Astrocyte of the cerebellum (primary cell): ENCODE measurements at places on chromosomes 13 and 19.

DNA sequence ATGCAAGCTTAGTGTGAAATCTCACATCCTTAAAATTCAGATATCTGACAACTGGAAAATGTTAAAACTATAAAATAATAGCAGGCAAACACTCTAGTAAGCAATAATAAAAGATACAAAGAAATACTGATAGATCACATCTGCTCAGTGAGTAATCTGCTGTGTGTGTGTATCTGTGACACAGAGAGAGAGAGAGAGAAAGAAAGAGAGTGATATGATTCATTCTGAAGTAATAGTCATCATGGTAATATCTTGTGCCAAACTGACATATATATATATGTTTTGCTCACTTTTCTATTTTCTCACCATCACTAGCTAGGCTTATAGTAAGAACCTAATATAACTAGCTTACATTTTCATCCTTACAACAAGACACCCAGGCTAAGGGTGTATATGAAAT is 288.0 kb upstream of the SLITRK6 start:
- DNase-seq: no peak

GRCh38 chr19:56161534-56161933 is 14.3 kb upstream of the GALP start:
- DNase-seq: no peak

DNA sequence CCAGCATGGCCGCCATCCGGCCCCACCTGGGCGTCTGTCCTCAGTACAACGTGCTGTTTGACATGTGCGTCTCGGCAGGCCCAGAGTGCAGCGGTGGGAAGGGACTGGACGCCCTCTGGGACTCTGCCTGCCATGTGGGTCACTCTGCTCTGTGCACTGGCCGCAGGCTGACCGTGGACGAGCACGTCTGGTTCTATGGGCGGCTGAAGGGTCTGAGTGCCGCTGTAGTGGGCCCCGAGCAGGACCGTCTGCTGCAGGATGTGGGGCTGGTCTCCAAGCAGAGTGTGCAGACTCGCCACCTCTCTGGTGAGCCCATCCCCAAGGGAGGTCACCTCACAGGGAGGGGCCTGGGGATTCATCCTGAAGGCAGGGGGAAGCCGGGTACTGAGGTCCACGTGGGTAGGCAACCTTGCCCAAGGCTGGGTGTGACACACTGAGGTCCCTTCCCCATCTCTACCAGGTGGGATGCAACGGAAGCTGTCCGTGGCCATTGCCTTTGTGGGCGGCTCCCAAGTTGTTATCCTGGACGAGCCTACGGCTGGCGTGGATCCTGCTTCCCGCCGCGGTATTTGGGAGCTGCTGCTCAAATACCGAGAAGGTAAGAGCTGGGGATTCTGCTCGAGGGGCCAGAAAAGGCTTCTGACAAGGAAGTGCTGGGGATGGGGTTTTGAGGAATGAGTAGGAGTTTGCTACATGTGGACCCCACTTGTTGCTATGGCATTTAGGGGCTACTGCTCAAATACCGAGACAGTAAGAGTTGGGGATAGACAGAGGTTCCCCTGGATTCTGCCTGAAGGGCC is 11.3 kb downstream of the ABCA7 start:
- no peak for DNase-seq

- no peak for DNase-seq
Observed at GRCh38 chr19:18453269-18454024, 15.5 kb upstream of the ISYNA1 start.

DNA sequence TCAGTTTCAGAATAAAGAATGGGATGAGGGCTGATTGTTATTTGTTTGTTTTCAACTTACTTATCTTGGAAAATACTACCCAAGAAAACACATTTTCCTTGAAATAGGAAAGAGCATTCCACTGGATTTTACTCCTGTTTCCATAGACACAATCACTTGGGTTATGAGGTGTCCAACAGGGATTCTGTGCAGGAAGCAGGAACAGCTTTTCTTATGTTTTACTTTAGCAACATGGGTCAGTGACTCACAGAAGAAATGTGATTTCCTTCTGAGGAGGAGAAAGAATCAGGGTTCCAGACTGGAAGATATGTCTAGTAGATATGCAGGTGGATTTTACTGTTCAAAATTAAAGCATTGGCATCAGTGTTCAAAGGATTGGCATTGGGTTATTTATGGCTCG is 180.8 kb upstream of the GPC6 start:
- DNase-seq: no peak

DNA sequence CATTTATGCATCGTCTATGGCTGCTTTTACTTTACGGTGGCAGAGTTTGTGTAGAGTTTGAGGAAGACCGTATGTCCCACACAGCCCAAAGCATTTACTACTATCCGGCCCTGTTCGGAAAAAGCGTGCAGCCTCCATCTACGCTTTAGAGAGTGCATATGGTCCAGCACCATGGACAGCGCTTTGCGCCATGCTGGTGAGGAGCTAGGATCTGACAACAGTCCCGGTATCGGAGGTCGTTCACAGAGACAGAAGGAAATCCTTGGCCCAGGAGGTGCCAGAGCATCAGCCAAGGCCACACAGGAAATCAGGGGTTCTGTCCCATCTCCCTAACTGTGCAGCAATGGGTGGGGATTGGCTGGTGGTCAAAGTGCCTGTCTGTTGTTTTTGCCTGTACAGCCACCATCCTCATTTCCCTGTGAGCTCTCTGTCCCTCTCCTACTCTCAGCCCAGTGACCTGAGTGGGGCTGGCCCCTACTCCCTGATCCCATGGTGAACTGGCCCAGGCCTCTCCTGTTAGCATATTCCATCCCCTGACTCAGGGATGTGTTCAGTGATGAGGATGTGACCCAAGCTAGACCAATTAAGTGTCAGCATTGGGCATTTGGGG is 16.2 kb upstream of the PRODH2 start:
- peak; percentile 53 for DNase-seq
